ENCODE measurements at places on chromosomes 4 and X. TPM values are rescaled to one million over a fixed set of nuclear protein-coding genes. Genes with fewer than 3 reads are reported as not detected.

- DNase-seq = no peak
Observed at GRCh38 chr4:125131891-125132680, 182.7 kb upstream of the FAT4 start.

DNA sequence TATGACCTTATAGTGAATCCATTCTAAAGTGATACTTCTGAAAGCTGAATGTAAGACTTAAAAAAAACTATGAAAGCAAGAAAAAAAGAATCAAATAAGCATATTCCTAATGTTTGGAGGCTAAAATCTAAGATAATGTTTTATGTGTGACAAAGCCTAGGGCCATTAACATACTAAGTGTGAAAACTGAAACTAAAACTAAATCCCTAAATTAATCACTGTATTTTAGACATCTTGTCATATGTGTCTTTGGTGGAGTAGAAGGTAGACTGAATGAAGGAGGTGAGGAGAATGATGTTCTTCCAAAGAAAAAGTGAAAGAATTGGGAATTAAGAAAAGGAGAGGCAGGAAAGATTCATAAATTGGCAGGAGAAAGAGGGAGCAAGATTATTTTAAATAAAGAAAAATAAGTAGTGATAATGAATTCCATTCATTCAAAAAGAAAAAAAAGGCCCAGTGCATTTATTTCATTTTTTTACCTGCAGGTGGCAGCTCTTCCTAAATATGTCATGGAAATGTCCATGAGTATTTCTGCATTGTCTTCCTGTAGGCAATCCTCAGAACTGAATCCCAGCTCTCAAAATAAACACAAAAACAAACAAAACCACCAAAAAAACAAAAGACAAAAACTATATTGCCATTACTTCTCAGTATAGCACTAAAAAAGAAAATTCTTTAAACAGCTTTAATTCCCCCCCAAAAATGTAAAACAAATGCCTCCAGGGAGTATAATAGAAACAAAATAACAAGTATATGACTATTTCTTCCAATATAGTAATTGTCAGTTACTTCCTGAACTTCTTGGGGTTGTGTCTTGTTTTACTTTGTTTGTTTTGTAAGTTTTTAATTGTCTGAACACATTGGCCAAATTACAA, 17.0 kb upstream of the AP1AR start:
- peak; percentile 56 for DNase-seq

GRCh38 chr4:77104791-77105540, 29.2 kb upstream of the CCNI start:
- no peak for DNase-seq

DNA sequence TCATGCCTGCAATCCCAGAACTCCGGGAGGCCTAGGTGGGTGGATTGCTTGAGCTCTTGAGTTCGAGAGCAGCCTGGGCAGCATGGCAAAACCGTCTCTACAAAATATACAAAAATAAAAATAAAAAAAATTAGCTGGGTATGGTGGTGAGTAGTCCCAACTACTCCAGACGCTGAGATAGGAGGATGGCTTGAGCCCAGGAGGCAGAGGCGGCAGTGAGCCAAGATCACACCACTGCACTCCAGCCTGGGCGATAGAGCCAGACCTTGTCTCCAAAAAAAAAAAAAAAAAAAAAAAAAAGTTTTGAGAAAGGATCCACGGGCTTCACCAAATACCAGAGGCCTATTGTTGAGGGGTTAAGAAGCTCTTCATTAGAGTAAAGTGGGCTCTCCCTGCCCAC, 8.0 kb downstream of the SUPT20HL2 start:
- no peak for DNase-seq

- DNase-seq = no peak
Observed at GRCh38 chr4:32824336-32824735, 2104.2 kb downstream of the PCDH7 start.

DNA sequence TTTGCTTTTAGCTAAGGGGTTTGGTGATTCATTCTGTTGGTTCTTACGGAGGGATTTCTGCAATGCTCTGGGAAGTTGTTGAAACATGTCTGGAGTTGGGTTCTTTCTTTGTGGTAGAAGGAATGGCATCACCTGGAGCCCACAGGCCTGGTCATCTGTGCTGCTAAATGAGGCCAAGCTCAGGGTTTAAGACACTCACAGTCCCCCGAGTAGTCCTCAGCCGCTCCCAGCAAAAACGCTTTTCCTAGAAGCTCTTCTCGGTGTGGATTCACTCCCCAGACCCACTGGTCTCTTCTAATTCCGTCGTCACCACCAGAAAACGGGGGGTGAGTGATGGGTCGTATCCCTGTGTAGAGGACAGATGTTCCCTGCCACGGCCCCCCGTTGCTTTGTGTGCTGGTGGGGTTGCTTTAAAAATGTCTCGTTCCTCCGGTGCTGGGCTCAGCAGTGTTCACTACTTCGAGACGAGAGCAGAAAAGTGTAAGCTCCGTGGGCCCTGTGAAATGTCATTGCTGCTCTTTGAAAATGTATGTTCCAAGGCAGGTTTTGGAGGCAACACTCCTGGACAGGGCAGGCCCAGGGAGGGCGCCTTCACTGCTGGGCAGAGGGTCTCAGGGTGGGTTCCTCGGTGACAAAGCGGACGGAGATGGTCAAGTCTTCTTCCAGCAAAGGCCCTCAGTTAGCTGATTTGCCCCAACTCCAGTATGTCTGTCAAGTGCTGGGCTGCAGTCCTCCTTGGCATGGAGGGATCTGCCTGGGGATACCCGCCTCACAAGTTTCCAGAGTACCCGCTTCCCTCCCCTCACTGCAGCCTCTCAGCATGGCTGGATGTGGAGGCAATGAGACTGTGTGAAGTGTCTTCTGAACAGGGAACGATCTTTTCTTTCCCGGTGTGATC, 37.3 kb downstream of the PSAPL1 start:
- no peak for DNase-seq

- peak; percentile 52 for DNase-seq
Observed at GRCh38 chr4:140851032-140851636, 94.9 kb upstream of the TBC1D9 start.

DNA sequence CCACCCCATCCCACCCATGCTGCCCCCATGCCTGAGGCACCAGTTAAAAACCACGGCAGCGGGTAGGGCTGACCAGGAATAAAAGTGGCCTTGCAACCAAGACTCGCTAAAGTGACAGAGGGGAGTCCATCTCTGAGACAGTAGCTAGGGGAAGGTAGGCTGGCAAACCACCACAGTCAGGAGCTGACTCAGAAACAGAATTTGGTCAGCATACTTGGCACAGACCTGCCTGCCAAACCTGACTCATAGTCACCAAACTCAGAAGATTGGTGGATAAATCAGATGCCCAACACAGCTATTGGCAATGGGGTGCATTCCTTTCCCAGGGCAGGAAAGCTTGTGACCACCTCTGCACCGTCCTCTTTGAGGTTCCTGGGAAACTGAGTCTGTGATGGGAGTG, 193.8 kb downstream of the BCOR start:
- DNase-seq = no peak

- no peak for DNase-seq
Observed at GRCh38 chrX:150239946-150240642, 123.0 kb upstream of the MAMLD1 start.

- DNase-seq = peak; percentile 74
Observed at GRCh38 chr4:183098723-183099536, at the start of gene WWC2. WWC2 (plus strand) TSS chr4:183099257; CDS start chr4:183099492, 235 bp downstream.

DNA sequence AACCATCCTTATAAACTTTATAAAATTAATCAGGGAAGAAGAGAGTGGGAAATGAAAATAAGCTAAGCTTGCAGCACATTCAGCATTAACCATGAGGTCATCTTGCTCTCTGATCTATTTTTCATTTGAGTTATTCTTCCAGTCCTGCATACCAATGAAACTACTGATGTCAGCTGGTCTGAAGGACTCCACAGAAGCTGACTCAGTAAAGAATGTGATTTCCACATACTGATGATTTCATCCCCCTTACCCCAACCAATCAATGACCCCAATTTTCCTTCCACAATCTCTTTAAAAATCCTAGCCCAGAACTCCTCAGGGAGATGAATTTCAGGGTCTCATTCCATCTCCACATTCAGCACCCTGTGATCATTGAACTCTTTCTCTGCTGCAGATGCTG, 18.8 kb upstream of the DSPP start:
- peak; percentile 1 for DNase-seq

HTN1 gene
- total RNA-seq = not detected

SMIM31 gene
- total RNA-seq = 0.10 TPM

EDNRA gene
- 0.35 TPM for total RNA-seq

CHST7 gene
- total RNA-seq = 6.9 TPM
